ENCODE measurements at places on chromosomes 1 and 21.
A peak's percentile ranks its signal among the peaks of the same experiment; 100 is the strongest.

DNA sequence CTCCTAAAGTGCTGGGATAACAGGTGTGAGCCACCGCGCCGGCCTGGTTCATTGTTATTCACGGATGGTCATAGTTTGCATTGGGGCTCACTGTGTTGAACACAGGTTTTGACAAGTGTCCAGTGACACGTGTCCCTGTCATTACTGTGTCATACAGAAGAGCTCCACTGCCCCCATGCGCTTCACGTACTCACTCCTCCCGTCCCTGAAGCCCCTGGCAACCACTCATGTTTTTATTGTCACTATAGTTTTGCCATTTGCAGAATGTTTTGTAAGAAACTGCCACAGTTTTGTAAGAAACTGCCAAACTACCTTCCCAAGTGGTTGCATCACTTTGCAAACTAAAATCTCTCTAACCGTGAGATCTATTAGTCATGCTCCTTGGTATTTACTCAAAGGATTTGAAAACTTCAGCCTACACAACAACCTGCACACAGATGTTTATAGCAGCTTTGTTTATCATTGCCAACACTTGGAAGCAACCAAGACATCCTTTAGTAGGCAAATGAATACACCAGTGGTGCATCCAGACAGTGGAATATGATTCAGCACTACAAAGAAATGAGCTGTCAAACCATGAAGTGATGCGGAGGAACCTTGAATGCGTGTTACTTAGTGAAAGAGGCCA is 163.2 kb upstream of the COL6A1 start:
- DNase-seq, result no peak

DNA sequence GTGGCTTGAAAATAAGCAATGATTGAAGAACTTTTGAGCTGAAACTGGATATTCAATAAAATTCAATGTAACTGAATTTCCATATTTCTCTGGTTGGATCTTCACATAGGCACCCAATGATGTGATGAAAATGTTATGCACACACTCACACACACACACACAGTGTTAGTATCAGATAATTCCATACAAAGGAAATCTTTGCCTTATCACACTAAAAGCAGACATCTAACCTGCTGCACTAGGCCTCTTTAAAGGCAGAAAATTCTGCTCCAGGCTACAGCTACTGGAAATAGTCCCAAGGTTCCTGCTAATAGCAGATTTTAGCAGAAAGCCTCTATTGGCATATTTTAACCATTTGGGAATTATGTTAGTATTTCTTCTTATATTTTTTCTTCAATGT is 309.6 kb downstream of the COL11A1 start:
- DNase-seq, result no peak

GRCh38 chr1:17676387-17677060 is 78.6 kb upstream of the ACTL8 start:
- peak; percentile 21 for DNase-seq

- no peak for DNase-seq
Measured at GRCh38 chr1:117389284-117389683, 22.0 kb downstream of the MAN1A2 start.

- peak; percentile 39 for DNase-seq
Measured at GRCh38 chr1:92030656-92031107, 897 bp downstream of the EPHX4 start.

GRCh38 chr1:159054427-159054826 is 22.1 kb downstream of the AIM2 start:
- peak; percentile 26 for DNase-seq

GRCh38 chr1:43994071-43994470 is 2.7 kb downstream of the CCDC24 start:
- DNase-seq, result no peak

DNA sequence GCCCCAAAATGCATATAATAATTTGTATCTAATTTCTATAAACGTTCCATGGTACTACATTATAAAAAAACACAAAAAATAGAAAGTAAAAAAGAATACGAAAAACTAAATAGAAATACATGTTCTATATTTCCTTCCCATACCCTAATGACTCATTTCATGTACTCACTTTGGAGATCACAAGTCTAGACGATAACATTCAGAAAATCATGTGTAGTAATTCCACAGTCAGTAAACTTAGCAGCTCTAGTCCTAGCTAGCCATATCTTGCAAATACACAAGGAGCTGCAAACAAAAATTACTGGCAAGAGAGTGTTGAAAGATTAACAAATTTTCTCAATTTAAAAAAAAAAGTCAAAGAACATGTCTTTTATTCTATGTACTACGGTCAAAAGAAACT is 1.4 kb downstream of the GOLPH3L start:
- no peak for DNase-seq
